Endothelial cell (in vitro differentiated cells): ENCODE measurements at places on chromosomes 4 and X.

DNA sequence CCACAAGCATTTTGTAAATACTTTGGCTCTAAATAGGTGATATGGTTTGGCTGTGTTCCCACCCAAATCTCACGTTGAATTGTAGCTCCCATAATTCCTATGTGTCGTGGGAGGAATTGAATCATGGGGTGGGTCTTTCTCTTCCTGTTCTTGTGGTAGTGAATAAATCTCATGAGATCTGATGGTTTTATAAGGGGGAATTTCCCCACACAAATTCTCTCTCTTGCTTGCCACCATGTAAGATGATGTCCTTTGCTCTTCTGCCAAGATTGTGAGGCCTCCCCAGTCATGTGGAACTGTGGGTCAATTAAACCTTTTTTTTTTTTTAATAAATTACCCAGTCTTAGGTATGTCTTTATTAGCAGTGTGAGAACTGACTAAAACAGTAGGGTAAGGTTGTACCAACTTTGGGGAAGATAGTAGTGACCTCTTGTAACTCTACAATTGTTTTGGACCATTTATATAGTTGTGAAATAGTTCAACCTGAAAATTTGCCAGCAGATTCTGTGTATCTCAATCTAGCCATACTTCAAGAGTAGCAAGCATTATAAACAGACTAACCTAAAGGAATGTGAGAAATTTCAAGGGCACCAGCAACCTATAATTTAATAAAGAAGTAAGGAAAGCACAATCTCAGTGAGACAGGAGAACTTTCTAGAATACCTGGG, 727.8 kb downstream of the GRID2 start:
- no peak for DNase-seq

- DNase-seq: no peak
Observed at GRCh38 chrX:8636497-8636896, 95.4 kb downstream of the ANOS1 start.

DNA sequence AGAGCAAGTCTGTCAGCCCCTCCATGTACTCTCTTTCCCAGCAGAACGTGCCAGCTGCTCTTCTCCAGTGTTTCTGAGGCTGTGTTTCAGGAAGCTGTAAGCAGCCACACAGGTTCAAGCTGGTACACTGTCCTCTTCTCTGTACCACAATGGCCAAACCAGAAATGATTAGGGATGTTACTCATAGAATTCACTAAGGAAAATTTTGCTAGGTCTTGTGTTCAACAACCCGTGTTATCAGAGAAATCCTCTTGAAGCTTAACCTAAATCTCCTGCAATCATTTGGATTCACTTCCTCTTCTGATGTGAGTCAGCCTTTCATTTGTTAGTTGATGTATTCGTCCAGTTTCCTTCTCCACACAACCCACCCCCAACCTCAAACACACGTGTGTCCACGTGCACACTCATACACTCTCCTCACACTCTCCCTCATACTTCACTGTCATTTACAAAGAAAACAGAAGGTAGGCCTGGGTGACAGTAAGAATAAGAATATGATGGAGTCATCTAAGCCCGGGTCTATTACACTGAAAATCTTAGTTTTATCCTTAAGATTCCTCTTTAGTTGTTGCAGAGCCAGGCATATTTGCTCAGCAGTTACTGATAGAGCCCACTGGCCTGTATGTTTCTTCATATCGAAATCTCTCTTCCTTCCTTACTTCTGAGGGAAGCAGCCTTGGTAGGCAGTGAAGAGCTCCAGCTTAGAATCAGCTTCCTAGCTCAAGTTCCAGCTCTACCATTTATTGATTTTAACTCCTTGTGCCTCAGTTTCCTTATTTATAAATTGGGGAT, 63.4 kb downstream of the DCUN1D4 start:
- DNase-seq: no peak

- no peak for DNase-seq
Observed at GRCh38 chr4:82382751-82383150, 9.0 kb upstream of the HNRNPD start.

DNA sequence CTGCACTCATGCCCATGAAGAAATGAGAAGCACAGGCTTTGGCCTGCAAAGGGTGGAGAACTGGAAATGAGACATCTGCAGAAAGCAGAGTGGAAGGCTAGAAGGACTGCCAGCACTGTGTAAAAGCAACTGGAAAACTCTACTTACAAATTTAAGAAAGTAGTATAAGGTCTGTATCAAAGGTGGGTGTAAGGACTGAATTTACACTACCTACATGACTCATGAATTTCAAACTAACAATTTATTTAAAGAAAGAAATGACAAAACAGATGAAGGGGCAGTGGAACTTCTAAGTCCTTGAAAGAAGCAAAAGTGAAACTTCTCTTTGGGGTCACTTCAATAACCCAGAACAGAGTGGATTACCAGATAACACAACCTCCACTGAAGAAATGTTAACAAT, 71.2 kb downstream of the SLC10A7 start:
- no peak for DNase-seq

GRCh38 chrX:95318882-95319281, 1365.8 kb upstream of the DIAPH2 start:
- DNase-seq: peak; percentile 4

DNA sequence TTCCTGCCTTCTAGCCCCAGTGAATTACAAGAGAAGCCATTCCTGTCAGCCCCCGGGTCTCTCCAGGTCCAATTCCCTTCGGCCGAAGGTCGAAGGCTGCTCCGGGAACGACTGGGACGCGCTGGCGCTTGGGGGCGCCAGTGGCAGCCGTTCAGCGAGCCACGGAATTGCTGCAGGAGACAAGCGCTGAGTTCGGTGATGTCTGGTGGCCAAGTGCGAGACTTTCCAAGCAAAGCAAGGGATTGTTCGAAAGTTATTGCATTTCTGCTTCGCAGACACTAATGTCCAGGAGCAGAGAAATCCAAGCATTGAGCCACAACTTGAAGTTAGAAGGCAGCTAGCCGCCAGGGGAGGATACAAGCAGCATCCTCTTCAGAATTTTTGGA, 1.1 kb upstream of the DKK2 start:
- peak; percentile 72 for DNase-seq

DNA sequence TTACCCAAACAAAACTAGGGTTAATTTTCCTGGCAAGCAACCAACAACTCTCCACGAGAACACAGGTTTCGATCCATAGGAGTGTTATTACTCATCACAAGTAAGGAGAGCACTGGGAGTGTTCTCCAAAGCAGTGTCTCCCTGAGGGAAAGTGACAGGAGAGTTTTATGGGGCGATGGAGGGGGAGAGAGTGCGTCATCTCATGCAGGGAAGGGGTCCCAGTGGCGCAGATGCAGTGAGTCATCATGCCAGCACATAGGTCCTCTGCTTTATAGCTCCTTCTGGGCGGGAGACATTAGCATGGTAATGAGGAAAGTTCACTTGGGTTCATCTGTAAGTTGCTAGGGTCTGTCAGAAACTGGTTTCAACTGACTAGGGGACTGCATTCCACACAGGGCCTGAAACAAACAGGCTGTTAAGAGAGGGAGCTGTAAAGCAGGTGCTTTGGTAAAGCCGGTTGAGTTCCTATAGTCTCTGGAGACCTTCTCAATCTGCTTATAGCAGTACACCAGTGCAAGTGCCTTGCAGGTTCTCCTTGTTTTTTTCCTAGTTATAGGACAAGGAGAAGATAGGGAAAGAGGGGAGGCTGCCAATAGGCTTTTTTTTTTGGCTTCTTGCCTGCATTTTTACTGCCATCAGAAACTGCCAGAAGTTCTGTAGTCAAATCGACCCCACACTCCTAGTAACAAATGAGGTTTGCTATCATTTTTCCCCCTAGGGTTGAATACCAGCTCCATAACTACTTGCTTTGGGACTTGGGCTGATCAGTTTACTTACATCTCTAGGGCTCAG, 12.8 kb upstream of the BOD1L1 start:
- no peak for DNase-seq

- DNase-seq: no peak
Observed at GRCh38 chrX:69152417-69152841, 12.8 kb downstream of the PJA1 start.

- no peak for DNase-seq
Observed at GRCh38 chr4:165828928-165829327, 44.1 kb upstream of the TLL1 start.

GRCh38 chr4:104615496-104615895, 120.8 kb upstream of the CXXC4 start:
- no peak for DNase-seq

- DNase-seq: no peak
Observed at GRCh38 chr4:145929415-145930178, 9.0 kb downstream of the ZNF827 start.

- no peak for DNase-seq
Observed at GRCh38 chr4:2867758-2868491, 24.3 kb downstream of the ADD1 start.

GRCh38 chrX:130170752-130171445, 863 bp upstream of the RAB33A start:
- peak; percentile 19 for DNase-seq

- no peak for DNase-seq
Observed at GRCh38 chr4:119587796-119588195, 40.8 kb downstream of the PDE5A start.
